ENCODE measurements at places on chromosomes 1 and 21. TPM values are rescaled to one million over a fixed set of nuclear protein-coding genes. Genes with fewer than 3 reads are reported as not detected.

TNFRSF4 gene
- 0.29 TPM for total RNA-seq

DYNLT5 gene
- total RNA-seq, result 1.4 TPM

KRTAP24-1 gene
- not detected for total RNA-seq

ANXA9 gene
- not detected for total RNA-seq

FOXD3 gene
- 0.39 TPM for total RNA-seq

ELAVL4 gene
- 477 TPM for total RNA-seq

BGLAP gene
- not detected for total RNA-seq

TIE1 gene
- total RNA-seq, result 11.3 TPM

COL11A1 gene
- total RNA-seq, result 0.76 TPM

FCAMR gene
- not detected for total RNA-seq

COL9A2 gene
- total RNA-seq, result 3.3 TPM

LRRC42 gene
- 37.5 TPM for total RNA-seq

TMEM200B gene
- 5.8 TPM for total RNA-seq

DHDDS gene
- 64.6 TPM for total RNA-seq

All from glutamatergic neuron (in vitro differentiated cells).